Ascending aorta (tissue), 2 donors: ENCODE measurements at places on chromosomes 5 and 9.

DNA sequence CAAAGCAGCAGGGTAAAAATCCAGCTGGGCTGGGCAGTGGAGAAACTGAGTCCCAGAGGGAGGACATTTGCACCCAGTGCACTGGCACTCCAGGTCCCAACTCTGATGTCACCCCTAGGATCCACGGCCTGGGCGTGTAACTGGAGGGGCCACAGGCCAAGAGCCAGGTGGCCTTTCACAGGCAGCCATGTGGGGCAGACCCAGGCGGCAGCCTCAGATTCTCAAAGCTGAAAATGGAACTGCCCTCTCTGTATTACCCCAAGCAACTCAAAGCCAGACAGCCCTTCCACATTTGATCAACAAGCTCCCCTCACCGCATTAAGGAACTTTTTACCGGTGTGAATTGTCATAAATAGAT, 46.7 kb downstream of the RASGEF1C start:
- DNase-seq, result no peak

GRCh38 chr9:19387317-19387716, 7.3 kb upstream of the RPS6 start:
- no peak for DNase-seq

- DNase-seq, result no peak
These were observed 23.9 kb downstream of the CLINT1 start for GRCh38 chr5:157835041-157835440.

DNA sequence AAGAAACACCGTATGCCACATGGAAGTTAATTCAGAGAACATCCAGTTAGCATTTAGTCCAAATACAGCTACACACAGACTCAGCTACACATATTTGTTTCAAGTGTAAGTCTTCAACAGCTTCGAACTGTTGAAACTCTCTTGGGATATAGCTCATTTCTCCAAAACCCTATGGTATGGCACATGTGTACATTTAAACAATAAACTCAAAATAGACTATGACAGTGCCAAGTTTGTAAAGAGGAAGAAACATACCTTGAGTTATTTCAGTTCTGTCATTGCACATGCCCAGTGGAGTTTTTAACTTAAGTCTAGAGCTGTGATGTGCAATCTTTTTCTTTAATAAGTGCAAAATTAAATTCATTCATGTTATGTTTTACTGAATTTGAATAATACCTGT, 155.1 kb upstream of the RAI14 start:
- no peak for DNase-seq

DNA sequence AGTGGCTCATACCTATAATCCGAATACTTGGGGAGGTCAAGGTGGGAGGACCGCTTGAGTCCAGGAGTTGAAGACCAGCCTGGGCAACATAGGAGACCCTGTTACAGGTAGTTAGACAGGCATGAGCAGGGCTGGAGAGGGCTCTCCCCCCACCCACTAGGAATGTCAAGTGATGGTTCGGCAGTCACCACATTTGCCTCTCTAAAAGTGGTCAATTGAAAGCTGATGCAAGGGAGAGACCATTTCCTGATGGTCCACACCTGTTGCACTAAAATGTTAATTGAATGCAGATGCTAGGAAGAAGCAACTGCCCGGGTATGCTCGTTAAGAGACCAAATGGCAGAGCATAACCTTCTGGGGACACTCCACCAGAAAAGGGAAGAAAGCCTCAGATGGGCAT, 82.7 kb downstream of the SFXN1 start:
- no peak for DNase-seq

GRCh38 chr5:123297198-123297831, 125.9 kb downstream of the CEP120 start:
- no peak for DNase-seq

DNA sequence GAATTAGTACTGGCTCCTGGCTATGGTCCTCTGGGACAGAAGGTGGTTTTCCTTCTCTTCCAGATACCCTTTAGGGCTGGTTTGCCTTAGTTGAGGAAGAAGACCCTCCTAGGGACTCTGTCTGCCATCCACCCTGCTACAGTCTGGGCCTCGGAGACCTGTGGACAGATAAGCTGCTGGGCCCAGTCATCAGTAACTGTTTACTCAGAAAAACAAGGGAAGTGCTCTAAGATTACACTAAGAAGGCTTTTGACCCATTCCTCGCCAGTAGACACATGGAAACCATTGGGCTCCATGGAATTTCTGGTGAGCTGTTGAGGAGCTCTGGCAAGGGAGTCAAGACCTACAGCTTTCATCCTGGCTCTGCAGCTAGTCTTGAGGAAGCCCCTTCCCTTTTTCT, 31.2 kb downstream of the LARP1 start:
- DNase-seq, result no peak

DNA sequence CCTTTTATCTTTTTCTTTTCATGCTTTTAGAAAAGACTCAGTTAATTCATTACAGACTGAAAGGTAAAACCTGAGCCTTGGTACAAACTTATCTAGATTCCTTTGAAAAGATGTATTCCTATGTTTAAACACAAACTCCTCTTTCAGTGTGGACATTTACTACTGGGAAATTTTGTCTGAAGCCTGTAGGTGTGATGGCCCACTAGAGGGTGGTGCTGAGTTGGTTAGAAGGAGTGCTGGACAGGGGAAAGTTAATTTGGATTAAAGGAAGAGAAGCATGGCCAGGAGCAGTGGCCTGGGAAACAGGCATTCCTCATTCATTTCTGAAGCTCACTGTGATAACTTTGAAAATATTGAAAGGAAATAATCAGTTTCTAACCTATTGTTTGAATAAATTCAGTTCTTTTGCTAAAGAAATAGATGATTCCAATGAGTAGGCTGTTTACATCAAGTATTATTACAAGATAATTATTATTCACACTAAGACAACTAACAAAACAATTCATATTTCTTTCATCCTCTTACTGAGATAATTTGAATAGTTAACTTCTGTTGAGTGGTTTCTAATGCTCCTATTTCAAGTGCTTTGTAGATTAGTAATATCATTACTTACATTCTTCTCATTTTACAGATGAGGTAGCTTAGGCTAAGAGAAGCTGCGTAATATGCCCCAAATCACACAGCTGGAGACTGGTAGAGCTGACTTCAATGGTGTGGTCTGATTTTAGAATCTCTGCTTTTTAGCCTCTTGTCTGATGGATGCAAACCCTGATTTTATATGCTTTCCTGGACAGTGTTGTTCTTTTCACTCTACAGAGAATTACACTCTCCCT, 150.9 kb downstream of the ADGRV1 start:
- no peak for DNase-seq

GRCh38 chr9:751137-752051, 90.1 kb upstream of the DMRT1 start:
- DNase-seq, result no peak

DNA sequence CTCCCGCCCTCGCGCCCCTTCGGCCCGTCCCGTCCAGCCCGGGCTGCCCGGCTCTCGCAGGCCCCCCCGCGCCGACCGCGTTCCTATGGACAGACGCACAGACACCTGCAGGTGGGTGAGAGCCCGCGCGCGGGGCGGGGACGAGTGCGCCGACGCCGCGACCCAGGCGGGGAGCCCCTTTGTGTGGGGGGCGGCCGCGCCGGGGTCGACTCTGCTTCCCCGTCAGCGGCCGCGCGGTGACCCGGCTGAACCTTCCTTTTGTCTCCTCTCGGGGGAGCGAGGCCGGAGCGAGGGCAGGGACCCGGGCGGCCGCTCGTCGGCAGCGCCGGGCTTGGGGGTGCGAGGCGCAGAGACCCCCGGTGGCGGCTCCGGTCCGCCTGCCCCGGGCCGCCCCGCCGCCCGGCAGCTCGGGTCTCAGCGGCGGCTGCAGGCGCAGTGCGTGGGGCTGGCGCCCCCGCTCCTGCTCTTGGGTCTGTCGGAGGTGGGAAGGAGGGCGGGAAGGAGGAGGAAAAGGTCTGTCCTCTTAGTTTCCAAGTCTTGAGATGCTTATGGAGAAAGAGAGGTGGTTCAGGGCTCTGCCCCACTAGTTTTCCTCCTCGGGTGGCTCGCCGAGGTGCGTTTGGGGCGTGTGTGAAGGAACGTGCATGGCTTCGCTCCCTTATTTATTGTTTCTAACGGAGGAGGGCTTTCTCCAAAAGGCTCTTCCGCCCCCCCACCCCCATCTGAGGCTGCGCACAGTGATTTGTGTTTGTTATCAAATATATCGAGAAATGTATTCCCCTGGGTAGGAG, 576 bp downstream of the KIAA1958 start:
- DNase-seq, result no peak

GRCh38 chr5:168931638-168932345, 352.6 kb upstream of the PANK3 start:
- DNase-seq, result peak; percentile 14

GRCh38 chr9:131776473-131776872, 36.6 kb upstream of the RAPGEF1 start:
- no peak for DNase-seq

DNA sequence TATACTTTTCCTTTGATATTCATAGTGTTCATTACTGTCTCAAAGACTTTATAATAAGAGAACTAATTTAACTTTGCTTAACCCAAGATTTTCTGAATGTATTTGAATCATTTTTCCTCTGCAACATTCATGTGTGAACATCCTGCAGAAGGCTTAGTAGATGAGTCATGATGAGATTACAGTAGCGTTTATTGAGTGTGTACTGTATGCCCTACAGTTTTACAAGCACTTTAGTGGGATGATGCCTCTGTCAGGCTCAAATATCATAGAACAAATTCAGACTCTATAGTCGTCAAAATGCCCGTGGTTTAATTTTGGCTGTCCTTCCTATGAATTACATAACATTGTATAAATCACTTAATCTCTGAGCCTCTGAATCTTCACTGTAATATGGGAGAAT, 41.2 kb downstream of the FYB1 start:
- no peak for DNase-seq
